Glutamatergic neuron (in vitro differentiated cells): ENCODE measurements at places on chromosomes 11 and 22.
A peak's percentile ranks its signal among the peaks of the same experiment; 100 is the strongest.

GRCh38 chr11:36564376-36565030 is 3.3 kb upstream of the RAG1 start:
- peak; percentile 51 for DNase-seq

- no peak for DNase-seq
Observed at GRCh38 chr11:45151362-45151982, 5.0 kb downstream of the PRDM11 start.

DNA sequence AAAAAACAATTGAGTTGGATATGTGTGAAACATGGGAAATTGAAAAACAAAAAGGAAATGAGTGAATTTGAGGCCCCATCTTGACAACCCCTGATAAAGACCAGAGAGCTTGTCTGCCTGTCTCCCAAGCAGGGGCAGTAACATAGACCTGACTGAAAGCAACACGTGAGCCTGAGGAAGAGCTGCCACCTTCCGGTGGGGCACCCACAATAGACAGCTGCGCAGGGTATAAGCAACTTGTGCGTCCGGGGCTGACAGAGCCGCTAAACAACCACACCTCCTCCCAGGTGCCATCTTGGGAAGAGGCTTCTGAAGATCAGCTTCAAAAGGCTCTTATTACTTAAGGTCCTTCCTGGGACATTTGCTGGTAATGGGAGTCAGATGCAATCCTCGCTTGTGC is 166.8 kb downstream of the NTM start:
- DNase-seq, result no peak

- DNase-seq, result no peak
Observed at GRCh38 chr11:2468363-2469235, 23.8 kb downstream of the KCNQ1 start.

- DNase-seq, result no peak
Observed at GRCh38 chr11:70756756-70757155, 358.4 kb downstream of the CTTN start.

DNA sequence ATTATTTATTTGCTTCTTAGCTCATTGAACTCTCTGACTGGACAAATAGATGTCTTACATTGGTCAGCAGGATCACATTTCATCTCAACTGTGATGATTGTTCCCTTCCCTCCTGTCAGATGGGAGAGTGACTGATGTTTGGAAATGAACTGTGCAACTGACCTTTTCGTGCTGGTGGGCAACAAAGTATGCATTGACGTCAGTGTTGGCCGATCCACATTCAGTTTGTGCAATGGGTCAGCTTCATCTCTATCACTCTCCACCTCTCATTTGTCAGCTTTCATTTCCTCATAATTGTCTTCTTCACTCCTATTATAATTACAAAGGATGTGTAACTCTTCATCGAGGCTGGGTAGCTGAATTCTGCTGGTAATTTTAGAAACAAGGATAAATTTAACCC is 71.3 kb downstream of the PPP2R1B start:
- no peak for DNase-seq

DNA sequence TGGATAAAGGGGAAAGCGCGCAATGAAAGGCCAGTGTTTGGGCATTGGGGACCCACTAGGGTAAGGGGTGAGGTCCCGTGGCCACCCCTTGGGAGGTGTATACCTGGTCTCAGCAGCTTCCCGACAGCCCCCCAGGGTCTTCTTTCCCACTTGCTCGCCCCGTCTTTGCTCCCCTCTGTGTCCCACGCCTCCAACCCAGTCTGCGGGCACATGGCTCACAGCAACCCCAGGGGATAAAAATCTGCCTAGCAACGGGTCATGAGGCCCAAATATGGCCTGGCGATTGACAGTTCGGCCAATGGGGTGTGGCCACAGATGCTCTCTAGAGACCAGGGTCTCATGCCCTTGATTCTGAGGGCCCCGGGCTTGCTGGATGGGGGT is 41.6 kb downstream of the AHNAK start:
- peak; percentile 71 for DNase-seq

- DNase-seq, result no peak
Observed at GRCh38 chr11:19660076-19660475, 52.6 kb upstream of the NAV2 start.

- no peak for DNase-seq
Observed at GRCh38 chr11:74011360-74012073, 2.6 kb upstream of the UCP3 start.

DNA sequence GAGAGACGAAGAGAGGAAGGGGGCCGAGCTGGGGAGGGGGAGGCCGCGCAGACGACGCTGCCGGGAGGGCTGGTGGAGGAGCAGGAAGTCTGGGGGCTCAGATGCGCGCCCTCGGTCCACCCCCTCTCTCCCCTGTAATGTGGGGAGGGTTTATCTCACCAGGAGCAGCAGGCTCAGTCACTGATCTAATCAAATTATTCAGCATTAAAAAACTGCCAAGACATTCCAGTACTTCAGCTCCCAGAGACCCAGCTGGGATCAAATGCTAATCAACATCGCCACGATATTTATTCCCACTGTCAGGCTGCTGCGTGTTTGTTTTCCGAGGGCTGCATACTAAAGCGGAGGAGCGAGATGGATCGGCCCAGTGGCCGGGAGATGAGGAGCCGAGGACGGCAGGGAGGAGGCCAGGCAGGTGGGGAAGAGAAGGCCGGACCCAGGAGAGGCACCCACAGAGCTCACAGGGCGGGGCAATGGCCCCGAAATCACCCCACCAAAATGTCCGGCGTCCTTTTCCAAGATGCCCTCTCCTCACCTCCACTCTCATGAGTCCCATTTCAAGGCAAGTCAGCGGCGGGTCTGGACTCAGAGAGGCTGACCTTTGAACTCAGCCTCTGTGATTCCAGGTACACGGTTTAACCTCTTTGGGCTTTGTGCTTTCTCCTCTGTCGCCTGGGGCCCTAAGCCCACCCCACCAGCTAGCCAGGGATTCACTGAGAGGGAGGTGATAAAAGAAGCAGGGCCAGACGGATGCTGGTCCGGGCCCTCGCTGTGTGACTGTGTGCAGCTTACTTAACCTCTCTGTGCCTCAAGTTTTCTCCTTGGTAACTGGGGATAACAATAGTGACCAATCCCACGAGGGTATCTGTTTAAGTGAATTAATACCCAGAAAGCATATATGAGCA is 502.1 kb downstream of the MN1 start:
- no peak for DNase-seq

DNA sequence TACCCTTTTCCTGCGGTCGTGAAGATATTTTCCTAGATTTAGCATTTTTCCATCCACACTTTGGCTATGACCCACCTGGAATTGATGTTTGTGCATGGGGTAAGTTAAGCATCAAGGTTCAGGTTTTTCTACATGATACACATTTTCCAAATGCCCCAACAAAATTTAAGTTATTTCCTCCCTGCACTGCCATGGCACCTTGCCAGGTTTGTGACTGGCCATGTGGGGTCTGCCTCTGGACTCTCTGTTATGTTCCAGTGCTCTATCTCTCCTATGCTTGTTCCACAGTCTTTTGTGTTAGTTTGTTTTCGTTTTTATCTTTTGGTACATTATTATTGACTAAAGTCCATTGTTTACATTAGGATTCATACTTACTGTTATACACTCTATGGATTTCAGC is 934.3 kb downstream of the TBC1D22A start:
- no peak for DNase-seq

GRCh38 chr11:126337474-126338241 is 17.8 kb upstream of the ST3GAL4 start:
- DNase-seq, result no peak

- DNase-seq, result no peak
Observed at GRCh38 chr11:86177302-86177701, 67.3 kb upstream of the EED start.

- DNase-seq, result no peak
Observed at GRCh38 chr22:36153501-36154422, 6.8 kb downstream of the APOL3 start.

GRCh38 chr11:9825315-9825714 is 161.4 kb downstream of the SWAP70 start:
- no peak for DNase-seq

- DNase-seq, result no peak
Observed at GRCh38 chr11:8719211-8719649, 36.6 kb downstream of the RPL27A start.

- no peak for DNase-seq
Observed at GRCh38 chr22:45083659-45084305, 74.0 kb upstream of the PHF21B start.

- no peak for DNase-seq
Observed at GRCh38 chr22:33477120-33478111, 419.2 kb upstream of the SYN3 start.

- no peak for DNase-seq
Observed at GRCh38 chr22:35140879-35141745, 75.2 kb downstream of the ISX start.

- DNase-seq, result no peak
Observed at GRCh38 chr11:93895106-93895862, 44.9 kb upstream of the VSTM5 start.

- DNase-seq, result no peak
Observed at GRCh38 chr11:135023499-135023898, 611.5 kb upstream of the B3GAT1 start.

- no peak for DNase-seq
Observed at GRCh38 chr11:86816251-86816726, 15.9 kb downstream of the PRSS23 start.

DNA sequence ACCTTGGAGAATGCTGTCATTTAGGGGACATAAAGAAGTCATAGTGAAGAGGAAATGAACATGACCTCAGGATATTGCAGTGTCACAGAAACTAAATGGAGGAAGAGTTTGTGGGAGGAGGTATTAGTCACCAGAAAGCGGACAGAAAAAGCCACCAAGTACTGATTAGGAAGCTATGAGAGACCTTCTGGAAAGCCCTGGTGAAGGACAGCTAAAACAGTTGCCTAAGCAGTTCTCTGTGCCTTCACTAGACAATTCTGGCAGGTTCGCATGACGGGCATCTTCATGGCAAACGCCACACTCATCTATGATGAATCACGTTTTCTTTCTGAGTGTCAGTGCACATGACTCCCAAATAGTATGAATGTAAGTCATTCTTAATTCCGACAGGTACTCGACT is 325.8 kb downstream of the C11orf87 start:
- no peak for DNase-seq

DNA sequence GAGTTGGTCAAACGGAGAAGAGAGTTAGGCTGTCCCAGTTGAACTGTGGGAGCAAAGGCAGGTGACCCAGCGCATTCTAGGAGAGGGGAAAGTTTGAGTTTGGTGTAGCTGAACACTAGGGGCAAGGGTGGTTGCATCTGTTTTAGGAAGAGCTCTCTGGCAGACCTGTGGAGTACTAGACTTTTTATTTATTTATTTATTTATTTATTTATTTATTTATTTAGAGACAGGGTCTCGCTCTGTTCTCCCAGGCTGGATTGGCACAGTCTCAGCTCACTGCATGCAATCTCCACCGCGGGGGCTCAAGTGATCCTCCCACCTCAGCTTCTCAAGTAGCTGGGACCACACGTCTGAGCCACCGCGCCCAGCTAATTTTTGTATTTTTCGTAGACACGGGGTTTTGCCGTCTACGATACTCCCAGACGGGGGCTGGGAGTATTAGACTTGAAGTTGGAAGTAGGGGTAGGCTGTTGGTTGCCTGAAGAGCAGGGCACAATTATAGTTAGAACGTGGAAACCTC is 950 bp upstream of the ACER3 start:
- no peak for DNase-seq

DNA sequence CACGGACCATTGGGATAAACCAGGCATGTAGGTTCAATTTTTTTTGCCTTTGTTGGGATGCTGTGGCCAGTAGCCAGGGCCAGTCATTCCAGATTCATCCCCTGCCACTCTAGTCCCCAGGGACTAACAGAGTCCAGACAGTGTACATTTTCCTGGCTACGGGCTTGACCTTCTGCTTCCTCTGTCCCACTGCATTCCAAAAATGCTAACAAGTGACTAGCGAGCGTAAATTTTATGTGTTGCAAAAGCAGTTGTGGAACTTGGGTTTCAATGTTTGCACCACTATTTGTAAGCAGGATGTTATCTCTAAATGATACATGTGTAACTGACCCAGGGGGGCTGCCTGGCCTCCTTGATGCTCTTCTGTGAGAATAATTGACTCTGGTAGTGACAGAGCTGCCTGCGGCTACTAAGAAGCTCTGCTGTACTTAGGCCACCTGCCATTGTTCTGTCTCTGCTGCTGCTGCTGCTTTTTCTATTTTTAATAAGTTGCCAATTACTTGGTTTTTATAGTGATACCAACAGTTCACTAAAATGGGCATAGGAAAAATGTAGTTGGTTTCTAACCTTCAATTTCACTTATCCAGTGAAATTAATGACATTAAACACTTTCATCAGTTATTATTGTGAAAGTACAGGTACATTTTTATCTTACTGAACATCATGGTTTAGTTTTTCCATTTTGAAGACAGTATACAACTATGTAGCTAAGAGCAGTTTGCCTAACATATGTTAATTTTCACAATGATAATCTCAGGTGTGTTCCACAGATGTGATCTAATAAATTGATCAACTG is 26.8 kb downstream of the TNRC6B start:
- DNase-seq, result peak; percentile 43

DNA sequence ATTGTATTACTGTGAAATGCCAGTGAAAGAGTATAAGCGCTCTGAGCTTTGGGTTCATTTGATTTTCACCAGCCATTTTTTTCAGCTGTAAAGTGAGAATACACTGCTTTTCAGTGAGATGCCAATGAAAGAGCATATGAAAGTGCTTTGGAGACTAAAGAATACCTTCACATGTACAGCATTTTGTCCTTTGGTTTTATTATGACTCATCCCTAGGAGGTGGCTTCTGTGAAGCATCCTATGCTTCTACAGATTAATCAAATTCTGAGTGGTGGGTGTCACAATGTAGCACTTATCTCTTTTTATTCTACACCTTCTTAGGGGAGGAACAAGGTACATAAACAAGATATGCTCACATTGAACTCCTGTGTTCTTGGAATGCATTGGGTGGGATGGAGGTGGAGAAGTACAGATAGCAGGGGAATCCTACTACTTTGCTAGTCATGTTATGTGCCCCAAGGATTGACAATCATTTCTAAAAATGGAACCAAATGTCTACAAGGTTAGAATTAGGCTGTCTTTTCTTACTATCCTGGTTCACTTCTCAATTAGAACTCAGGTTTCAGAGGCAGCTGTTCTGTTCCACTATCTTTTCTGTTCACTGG is 18.7 kb downstream of the TRIM44 start:
- DNase-seq, result no peak

DNA sequence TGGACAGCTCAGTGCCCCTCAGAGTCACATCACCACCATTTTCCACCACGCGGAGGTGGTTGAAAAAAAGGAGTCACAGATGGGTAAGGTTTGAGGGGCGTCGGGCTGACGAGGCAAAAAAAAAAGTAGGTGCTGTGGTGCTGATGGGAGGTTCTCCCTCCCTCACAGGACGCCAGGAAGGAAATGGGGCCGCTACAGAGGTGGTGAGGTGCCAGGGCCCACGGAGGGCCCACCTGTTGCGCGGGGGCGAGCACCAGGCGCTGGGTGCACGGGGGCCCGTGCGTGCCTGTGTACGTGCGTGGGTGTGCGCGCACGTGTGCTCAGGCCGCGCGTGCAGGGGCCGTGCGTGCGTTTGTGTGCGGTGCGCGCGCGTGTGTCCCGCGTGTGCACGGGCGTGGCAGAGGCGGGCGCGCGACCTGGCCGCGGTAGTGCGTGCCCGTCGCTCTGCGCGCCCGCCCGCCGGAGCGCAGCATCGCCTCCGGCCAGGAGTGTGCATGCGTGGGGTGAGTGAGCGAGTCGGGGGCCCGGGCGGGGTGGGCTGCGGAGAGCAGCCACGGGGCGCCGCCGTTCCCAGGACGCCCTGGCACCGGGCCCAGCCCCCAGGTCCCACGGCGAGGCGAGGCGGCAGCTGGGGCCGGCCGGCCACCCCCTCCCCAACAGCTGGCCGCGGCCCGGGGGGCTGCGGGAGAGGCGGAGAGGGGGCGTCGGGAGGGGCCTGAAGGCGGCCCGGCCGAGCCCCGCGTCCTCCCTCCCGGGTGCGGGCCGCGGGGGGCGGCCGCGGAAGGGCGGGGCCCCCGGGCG is 2.8 kb downstream of the PDGFB start:
- DNase-seq, result no peak
